PC-3 (cell line): ENCODE measurements at places on chromosomes 12 and 14. TPM values are rescaled to one million over a fixed set of nuclear protein-coding genes. Genes with fewer than 3 reads are reported as not detected.

GRCh38 chr14:73817020-73817655 is 34.5 kb upstream of the PTGR2 start:
- H3K36me3 ChIP-seq, result no peaks in the 10 kb centered on the region
- H3K4me1 ChIP-seq, result 0 out of 2 replicates have a peak, but pooled peaks cover 3% of the 10 kb centered on the region
- H3K27me3 ChIP-seq, result no peaks in the 10 kb centered on the region
- no peak for DNase-seq
- H3K27ac ChIP-seq, result no peak overlapping the region

- peaks cover 10% of the 10 kb centered on the region; the same call in 1 of the 2 replicates for H3K4me1 ChIP-seq
- peak; percentile 81 for DNase-seq
- H3K4me3 ChIP-seq, result peak overlapping the region; percentile 65
- peaks cover 40% of the 10 kb centered on the region for H3K27me3 ChIP-seq
- H3K36me3 ChIP-seq, result no peaks in the 10 kb centered on the region
Measured at GRCh38 chr12:132178801-132179401, 34.6 kb downstream of the NOC4L start.

The SYNDIG1L gene
- total RNA-seq, result not detected in 2 replicates

- no peak overlapping the region for H3K27ac ChIP-seq
- no peaks in the 10 kb centered on the region for H3K36me3 ChIP-seq
- no peaks in the 10 kb centered on the region for H3K4me1 ChIP-seq
- no peak for DNase-seq
Measured at GRCh38 chr12:21823581-21823980, 49.1 kb upstream of the KCNJ8 start.

- H3K4me3 ChIP-seq, result no peak overlapping the region
- H3K27ac ChIP-seq, result no peak overlapping the region
- no peaks in the 10 kb centered on the region for H3K36me3 ChIP-seq
- peaks cover 12% of the 10 kb centered on the region for H3K4me1 ChIP-seq
Measured at GRCh38 chr12:70443062-70443673, 77.1 kb downstream of the KCNMB4 start.

GRCh38 chr14:75350505-75351060 is 72.0 kb downstream of the FOS start:
- H3K36me3 ChIP-seq, result no peaks in the 10 kb centered on the region
- H3K27ac ChIP-seq, result no peak overlapping the region
- no peak overlapping the region for H3K4me3 ChIP-seq
- no peaks in the 10 kb centered on the region for H3K4me1 ChIP-seq

The GDF11 gene
- total RNA-seq, result 7.1 and 17.4 TPM in 2 replicates

DNA sequence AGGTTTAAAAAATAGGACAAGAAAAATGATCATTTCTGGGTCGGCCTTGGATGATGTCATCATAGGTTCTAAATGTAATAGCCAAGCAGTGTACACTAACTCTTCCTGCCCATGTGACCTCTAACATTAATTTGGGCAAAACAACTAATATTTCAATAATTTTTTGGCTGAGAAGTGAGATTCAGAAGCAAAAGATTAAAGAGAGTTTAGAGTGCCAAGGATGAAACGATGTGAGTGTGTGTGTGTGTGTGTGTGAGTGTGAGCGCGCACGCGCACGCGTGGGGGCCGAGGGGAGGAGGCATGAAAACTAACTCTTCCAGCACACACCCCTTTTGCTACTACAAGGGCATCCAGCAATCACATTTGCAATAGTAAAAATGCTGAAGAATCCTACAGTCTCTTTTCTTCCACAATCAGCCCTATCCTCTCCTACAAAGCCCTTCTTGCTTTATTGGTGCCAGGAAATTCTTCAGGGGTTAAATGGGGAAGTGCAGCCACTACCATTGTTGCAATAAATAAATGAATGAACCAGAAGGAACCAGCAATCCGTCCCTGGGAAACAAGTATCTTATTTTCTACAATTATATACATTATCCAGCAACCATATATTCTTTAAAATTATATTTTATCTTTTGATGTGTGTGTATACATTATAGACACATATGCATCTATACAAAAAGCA is 52.9 kb downstream of the PEBP1 start:
- no peak overlapping the region for H3K27ac ChIP-seq
- no peak overlapping the region for H3K4me3 ChIP-seq
- no peak for DNase-seq
- H3K36me3 ChIP-seq, result no peaks in the 10 kb centered on the region
- peaks cover 4% of the 10 kb centered on the region; the same call in 1 of the 2 replicates for H3K4me1 ChIP-seq
- H3K27me3 ChIP-seq, result no peaks in the 10 kb centered on the region

GRCh38 chr12:114974826-114975639 is 291.1 kb upstream of the TBX3 start:
- no peaks in the 10 kb centered on the region for H3K27me3 ChIP-seq
- H3K36me3 ChIP-seq, result no peaks in the 10 kb centered on the region
- no peak for DNase-seq
- H3K4me1 ChIP-seq, result peaks cover 26% of the 10 kb centered on the region

The GALNT16 gene
- total RNA-seq, result 0.17 and 0.33 TPM in 2 replicates

The GPR68 gene
- total RNA-seq, result 0.35 and 1.5 TPM in 2 replicates

The IL22 gene
- total RNA-seq, result not detected in 2 replicates

- no peaks in the 10 kb centered on the region for H3K36me3 ChIP-seq
- H3K4me3 ChIP-seq, result no peak overlapping the region
- no peak for DNase-seq
- H3K27me3 ChIP-seq, result no peaks in the 10 kb centered on the region
- H3K4me1 ChIP-seq, result no peaks in the 10 kb centered on the region
Measured at GRCh38 chr12:1642513-1642912, 13.5 kb downstream of the WNT5B start.

The AQP6 gene
- not detected in 2 replicates for total RNA-seq

- H3K27me3 ChIP-seq, result no peaks in the 10 kb centered on the region
- H3K4me3 ChIP-seq, result no peak overlapping the region
- no peaks in the 10 kb centered on the region for H3K36me3 ChIP-seq
- H3K27ac ChIP-seq, result no peak overlapping the region
Measured at GRCh38 chr14:103613517-103613916, 15.5 kb upstream of the KLC1 start.

- no peaks in the 10 kb centered on the region for H3K27me3 ChIP-seq
- no peak overlapping the region for H3K4me3 ChIP-seq
- H3K4me1 ChIP-seq, result no peaks in the 10 kb centered on the region; the same call in none of the 2 replicates
- no peak for DNase-seq
Measured at GRCh38 chr12:50016501-50017475, 8.5 kb downstream of the RACGAP1 start.

The KLHL33 gene
- total RNA-seq, result 0.17 TPM in 1 of 2 replicates, not detected in the other

DNA sequence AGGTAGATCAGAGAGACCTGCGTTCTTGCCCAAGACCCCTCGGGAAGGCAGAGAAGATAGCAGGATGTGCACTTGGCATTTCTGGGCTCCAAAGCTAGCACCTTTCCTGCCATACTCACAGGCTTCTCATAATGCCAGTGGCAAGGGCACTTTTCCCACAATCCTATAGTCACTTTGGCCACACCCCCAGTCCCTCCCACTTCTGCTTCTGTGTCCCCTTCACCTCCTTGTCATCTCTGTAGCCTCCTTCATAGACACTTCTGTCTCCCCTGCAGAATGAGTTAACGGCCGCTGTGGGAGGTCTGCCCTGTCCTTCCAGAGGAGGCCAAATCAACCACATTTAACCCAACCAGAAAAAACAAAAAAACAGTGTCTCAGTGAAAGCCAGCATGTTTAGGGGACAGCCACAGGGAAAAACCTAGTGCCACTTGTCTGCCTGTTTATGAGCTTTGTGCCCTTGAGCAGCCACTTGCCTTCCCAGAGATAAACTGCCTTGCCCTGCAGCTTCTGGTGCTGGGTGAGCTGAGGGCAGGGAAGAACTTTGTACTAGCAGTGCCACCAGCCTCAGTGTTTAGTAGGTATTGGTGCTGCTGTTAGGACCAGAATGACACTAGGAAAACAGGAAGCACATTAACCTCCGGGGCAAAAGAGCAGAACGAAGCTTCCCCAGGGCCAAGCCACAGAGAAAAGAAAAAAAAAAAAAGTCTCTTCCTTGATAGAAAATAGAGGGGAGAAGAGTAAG is 193.0 kb upstream of the PWP1 start:
- no peak overlapping the region for H3K4me3 ChIP-seq
- no peaks in the 10 kb centered on the region for H3K27me3 ChIP-seq
- no peaks in the 10 kb centered on the region for H3K36me3 ChIP-seq
- no peak for DNase-seq
- no peaks in the 10 kb centered on the region for H3K4me1 ChIP-seq

The KRT74 gene
- total RNA-seq, result not detected in 2 replicates

DNA sequence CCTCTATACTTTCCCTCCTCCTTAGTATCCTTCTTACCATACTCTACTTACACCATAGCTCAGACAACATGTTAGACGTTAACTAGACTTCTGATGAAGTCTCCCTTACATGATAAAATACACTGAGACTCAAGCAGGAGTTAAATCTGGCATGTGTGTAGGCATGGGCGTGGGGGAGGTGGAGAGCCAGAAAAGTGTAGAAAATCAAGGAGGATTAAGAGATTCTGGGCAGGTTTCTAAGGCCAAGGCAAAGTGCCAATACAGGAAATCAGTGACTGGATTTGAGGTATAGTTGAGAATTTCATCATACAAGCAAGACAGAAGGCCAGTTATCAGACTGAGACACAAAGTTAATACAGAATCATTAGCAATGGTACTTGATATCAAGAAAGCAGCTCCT is 37.4 kb downstream of the EPS8 start:
- no peak overlapping the region for H3K27ac ChIP-seq
- H3K36me3 ChIP-seq, result no peaks in the 10 kb centered on the region
- H3K4me3 ChIP-seq, result no peak overlapping the region

DNA sequence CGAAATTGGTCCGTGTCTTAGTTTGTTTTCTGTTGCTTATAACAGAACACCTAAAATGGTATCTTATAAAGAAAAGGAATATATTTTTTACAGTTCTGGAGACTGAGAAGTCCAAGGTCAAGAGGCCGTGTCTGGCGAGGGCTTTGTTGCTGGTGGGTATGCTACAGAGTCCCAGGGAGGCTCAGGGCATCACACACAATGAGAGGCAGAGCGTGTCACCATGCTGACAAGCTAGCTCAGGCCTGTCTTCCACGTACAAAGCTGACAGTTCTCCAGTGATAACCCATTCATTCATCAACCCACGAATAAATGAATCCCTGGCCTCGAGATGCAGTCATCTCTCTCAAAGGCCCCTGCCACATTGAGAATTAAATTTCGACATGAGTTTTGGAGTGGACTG is 56.7 kb upstream of the AEBP2 start:
- no peak for DNase-seq
- H3K27ac ChIP-seq, result peak overlapping the region; percentile 54
- no peak overlapping the region for H3K4me3 ChIP-seq
- H3K4me1 ChIP-seq, result peaks cover 11% of the 10 kb centered on the region
- H3K27me3 ChIP-seq, result no peaks in the 10 kb centered on the region

The PROX2 gene
- total RNA-seq, result not detected in 2 replicates

DNA sequence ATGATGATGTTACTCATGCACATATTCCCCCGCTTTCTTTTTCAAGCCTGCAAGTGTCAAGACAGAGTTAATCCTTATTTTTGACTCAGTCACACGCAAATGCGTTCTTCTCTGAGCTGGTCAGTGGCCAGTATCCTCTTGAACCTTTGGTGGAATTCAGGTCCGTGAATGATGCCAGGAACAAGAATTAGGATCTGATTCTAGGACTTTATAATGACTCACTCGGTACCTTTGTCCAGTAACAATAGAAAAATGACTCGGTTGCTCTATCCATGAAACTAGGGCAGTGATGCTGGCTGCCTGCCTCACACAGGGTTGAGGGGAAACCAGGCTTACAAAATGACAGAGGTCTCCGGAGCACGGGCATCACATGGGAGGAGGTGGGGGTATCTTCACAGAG is 185.8 kb upstream of the NUDT4 start:
- no peak overlapping the region for H3K27ac ChIP-seq
- DNase-seq, result no peak
- no peak overlapping the region for H3K4me3 ChIP-seq

GRCh38 chr14:65303190-65303898 is 109.2 kb upstream of the FUT8 start:
- H3K36me3 ChIP-seq, result no peaks in the 10 kb centered on the region
- peak overlapping the region; percentile 94 for H3K27ac ChIP-seq
- H3K4me3 ChIP-seq, result peak overlapping the region; percentile 13; the same call in 1 of the 2 replicates
- peak; percentile 89 for DNase-seq

The PTCSC3 gene
- total RNA-seq, result not detected in 2 replicates

DNA sequence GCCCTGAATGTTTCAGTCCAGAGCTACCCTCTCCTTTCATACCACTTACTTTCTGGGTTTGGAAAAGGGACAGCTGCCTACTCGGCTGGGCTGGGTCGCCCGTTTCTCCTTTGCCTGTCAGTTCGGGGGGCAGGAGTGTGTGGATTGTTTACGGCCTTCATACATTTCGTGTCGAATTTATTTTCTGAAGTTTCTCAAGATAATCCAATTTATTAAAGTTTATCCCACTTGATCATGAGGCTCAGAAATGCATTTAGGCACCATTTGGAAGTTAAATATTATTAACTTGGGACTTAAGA is 608 bp downstream of the ZNF410 start:
- H3K27me3 ChIP-seq, result no peaks in the 10 kb centered on the region
- H3K4me1 ChIP-seq, result peaks cover 14% of the 10 kb centered on the region
- H3K4me3 ChIP-seq, result peak overlapping the region; percentile 83
- H3K27ac ChIP-seq, result peak overlapping the region; percentile 63
- DNase-seq, result peak; percentile 9

The TPH2 gene
- not detected in 2 replicates for total RNA-seq

The CCDC175 gene
- not detected in 2 replicates for total RNA-seq

DNA sequence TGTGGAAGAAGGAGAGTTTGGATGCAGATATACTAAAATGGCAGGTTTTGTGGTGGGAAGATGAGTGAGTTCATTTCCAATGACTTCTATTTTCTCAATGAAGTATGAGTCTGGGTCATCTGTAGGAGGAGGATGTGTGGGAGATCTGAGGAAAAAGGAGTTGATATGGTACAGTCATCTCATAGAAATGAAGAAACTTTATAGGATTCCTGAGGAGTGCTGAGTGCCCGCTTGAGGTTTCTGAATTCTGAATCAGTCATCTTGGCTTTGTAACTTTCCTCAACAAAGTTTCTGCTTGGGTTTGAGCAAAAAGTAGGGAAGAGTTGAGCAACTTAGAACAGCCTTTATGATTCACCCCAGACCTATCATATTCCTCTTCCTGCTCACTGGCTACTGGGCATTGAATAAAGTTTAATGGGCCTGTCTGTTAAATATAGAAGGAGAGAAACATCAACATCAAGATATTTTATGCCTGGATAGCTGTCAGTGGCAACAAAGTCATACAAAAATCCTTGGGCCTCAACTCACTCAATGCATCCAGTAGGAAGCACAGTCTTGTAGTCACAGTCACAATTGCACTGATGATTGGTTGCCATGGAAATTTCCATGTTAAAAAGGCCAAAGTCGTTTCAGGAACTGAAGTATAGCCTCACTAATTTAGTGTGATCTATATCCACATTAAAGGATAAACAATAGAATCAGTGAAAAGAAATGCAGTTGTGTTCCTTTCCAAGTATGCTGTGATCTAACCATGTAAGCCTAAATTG is 284.7 kb downstream of the DUSP6 start:
- no peak overlapping the region for H3K4me3 ChIP-seq
- peaks cover 51% of the 10 kb centered on the region for H3K4me1 ChIP-seq
- no peaks in the 10 kb centered on the region for H3K36me3 ChIP-seq
- peak overlapping the region; percentile 97 for H3K27ac ChIP-seq
- DNase-seq, result peak; percentile 96

DNA sequence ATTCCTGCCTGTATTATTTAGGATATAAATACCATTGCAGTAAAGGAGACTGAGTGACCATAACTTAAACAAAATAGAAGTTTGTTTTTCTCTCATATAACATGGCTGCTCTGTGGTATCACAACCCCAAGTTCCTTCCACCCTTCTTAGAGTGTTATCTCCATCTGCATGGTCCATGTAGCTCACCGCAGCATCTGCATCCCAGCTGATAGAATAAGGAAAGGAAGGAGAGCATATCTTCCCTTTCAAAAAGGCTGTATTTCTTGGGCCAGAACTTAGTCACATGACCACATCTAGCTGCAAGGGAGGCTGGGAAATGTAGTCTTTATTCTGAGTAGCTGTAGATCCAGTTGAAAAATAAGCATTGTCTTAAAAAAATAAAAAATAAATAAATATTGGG is 184.8 kb upstream of the NUDT4 start:
- DNase-seq, result no peak
- no peak overlapping the region for H3K27ac ChIP-seq
- no peak overlapping the region for H3K4me3 ChIP-seq
- no peaks in the 10 kb centered on the region for H3K27me3 ChIP-seq

The ADCY6 gene
- 19.0 and 24.4 TPM in 2 replicates for total RNA-seq

The ZC2HC1C gene
- total RNA-seq, result 3.4 and 9.5 TPM in 2 replicates
